ENCODE measurements at places on chromosomes 4 and X.

- DNase-seq: no peak
Observed at GRCh38 chr4:166875821-166876220, 358.5 kb downstream of the SPOCK3 start.

- DNase-seq: peak; percentile 86
Observed at GRCh38 chr4:176443117-176443516, 123.4 kb downstream of the SPCS3 start.

DNA sequence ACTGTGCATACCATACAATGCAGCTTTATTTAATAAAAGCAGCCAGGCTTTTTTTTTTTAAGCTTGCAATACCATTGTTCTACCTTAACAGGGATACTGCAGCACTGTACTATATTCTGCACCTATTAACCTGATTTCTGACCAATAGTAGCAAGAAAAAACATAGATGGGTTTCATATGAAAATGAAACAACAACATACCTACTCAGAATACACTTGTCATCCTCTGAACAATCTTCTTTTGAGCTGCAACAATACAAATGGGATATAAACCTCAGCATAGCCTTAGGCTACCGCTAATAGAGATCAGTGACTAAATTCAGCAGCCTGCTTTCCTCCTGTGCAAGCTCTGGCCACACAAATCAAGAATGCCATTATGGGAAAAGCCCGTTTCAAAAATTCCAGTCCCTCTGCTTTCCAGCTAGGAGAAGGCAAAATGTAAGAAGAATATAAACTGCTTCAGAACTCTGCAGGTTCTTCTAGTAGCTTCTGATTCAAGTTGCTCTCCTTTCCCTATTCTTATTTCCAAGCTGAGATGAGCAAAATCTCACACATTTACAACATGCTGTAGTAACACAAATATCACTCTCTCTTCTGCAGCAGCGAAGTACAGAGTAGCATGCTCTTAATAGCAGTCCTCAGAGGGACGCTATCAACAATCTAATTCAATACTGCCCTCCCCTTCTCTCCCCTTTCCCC lies 143.4 kb downstream of the KLHL13 start:
- no peak for DNase-seq

GRCh38 chr4:139942241-139942640 lies 211.7 kb downstream of the MAML3 start:
- no peak for DNase-seq

- peak; percentile 1 for DNase-seq
Observed at GRCh38 chrX:135737366-135738071, 24.1 kb downstream of the CT45A1 start.

GRCh38 chr4:78032929-78033328 lies 24.2 kb upstream of the FRAS1 start:
- no peak for DNase-seq

DNA sequence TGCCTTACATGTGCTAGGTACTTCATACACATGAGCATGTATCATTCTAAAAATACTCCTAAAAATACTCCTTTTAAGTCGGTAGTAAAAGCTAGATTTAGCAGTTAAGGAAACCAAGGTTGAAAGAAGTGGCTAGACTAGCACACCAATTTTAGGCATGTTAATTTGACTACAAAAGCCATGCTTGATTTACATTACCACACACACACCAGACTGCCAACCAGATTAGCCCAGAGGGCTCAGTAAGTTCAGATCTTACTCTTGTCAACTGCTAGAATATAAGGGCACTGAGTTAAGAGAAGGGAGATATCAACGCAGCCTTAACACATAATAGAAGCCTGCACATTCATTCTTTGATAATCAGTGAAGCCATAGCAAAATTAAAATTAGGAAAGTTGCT lies 117.9 kb downstream of the MID1IP1 start:
- no peak for DNase-seq

DNA sequence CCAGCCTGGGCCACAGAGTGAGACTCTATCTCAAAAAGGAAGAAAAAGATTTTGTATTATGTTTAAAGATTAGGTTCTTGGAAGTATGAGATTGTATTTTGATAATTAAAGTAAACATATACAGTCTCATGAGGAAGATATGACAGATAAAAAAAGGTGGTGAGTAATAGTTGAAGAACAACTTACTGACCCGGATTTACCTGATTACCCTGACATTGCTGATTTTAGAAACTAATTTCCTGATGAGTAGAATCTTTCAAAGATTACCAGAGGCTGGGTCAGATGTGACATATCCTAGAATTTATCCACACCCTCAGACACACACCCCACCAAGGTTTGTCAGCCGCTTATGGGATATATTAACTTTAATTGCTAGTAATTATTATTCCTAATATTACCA lies 9.5 kb downstream of the CDKL5 start:
- DNase-seq: no peak

- DNase-seq: peak; percentile 27
Observed at GRCh38 chr4:93313197-93313596, 515.4 kb upstream of the ATOH1 start.

DNA sequence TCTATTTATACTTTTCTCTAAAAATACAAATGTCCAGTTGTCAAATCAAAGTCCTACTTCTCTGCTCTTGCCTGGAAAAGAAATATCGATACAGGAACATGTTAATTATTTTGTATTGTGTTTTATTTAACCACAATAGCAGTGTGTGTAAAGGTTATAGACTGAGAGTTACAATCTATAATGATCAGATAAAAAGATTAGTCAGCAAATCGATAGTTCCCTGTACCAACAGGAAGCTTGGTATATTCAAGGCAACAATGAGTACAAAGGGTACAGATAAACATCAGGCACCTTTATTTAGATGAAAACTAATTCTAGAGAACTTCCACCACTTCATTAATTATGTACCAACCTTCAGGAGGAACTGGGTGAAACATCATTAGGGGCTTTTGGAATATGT lies 469.5 kb downstream of the GBA3 start:
- DNase-seq: no peak

DNA sequence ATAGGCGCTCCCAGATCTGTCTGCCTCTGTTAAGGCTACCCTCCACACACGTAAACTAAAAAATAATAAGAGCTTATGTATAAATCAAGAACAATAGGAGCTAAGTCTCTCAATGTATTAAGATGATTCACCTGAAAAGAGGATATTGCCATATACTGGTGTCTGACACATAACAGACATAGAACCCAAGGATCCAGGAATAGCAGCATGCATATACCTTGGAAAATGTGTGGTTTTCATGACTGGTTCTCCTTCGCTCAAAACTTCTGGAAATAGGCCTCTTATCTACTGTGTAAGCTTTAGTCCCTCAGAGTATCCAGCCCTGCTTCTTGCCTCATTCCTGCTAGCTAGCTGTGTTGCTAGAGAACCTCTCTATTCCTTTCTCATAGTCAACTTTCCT lies 203.7 kb upstream of the SLITRK2 start:
- DNase-seq: no peak
